ENCODE measurements at places on chromosomes 6 and 20.

GRCh38 chr6:162271922-162272321 is 455.6 kb downstream of the PRKN start:
- no peak for DNase-seq

DNA sequence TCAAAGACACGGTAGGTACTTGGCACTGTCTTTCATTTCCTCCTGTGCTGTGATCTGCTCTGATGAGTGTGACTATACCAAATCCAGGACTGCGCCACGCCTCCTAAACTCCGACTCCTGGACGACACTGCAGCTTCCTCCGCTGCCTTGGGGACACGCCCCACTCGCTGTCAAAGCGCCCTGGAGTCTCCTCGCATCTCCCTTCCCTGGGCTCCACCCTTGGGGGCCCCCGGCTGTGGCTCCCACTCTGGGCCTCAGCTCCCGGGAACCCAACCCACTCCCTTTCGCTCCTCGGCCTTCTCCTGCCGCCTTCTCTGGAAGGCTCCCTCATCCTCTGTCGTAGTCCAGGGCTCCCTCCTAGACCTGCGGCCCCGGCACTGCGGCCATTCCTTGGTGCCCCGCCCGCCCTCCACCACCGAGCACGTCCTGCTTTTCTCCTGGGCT is 61.2 kb downstream of the RSPH3 start:
- DNase-seq, result no peak

- DNase-seq, result no peak
Observed at GRCh38 chr6:77124604-77125003, 338.7 kb downstream of the HTR1B start.

- DNase-seq, result no peak
Observed at GRCh38 chr6:146287691-146288369, 255.8 kb upstream of the RAB32 start.

- no peak for DNase-seq
Observed at GRCh38 chr6:76250666-76251065, 178.2 kb upstream of the IMPG1 start.

DNA sequence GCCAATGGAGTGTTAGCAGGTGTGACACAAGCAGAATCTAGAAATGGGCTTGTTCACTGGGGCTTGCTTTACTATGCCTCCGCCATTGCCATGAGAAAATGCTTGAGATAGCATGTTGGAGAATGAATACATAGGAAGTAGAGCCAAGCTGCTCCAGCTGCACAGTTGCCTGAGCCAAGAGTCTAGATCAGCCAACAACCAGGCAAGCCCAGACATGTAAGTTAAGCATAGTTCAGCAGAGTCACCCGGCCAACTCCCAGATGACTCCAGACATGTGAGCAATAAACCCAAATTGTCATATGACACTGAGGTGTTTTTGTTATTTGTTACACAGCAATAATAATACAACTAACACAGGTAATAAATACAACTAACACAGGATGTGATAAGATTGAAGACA is 167.9 kb downstream of the HAO1 start:
- no peak for DNase-seq

- no peak for DNase-seq
Observed at GRCh38 chr6:110573136-110573535, 96.7 kb upstream of the SLC22A16 start.

- DNase-seq, result no peak
Observed at GRCh38 chr6:4665489-4666417, 110.5 kb upstream of the CDYL start.

GRCh38 chr6:14440940-14441781 is 323.6 kb downstream of the CD83 start:
- DNase-seq, result no peak

DNA sequence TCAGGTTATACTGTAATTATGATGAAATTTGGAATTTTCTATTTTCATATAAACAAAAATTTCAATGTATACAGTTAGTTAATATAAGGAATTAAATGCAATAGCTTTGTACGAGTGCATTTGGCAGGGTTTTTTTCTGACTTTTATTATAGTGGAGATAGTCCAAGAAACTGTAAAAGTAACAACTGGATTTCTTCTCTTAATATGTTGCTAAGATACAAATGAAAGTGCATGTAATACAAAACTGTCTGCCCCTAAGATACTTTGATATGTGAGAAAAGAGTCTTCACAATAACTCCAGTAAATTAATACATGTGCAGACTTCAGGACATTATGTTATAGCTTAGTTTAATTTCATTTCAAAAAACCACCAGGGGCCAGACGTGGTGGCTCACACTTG is 721.4 kb downstream of the CBLN4 start:
- no peak for DNase-seq

DNA sequence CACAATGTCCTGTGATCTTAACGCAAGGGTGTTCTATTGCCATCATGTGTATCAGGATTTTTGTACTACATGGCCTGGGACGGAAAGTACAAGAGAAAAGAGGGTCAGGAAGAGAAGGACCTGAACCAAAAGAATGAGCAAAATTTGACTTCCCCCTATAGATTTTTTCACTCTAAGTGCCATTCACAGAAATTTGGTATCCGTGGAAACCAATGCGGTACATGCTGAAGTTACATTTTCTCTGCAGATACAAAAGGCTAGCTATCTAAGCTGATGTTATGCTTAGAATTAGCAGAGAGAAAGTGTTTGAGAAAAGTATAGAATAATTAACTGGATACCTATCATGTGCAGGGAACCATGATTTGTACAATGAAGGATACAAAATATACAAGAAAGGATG is 12.4 kb upstream of the PDE7B start:
- no peak for DNase-seq

- no peak for DNase-seq
Observed at GRCh38 chr6:44668976-44669934, 281.7 kb downstream of the CDC5L start.

- DNase-seq, result no peak
Observed at GRCh38 chr6:168387426-168387825, 53.6 kb upstream of the SMOC2 start.

DNA sequence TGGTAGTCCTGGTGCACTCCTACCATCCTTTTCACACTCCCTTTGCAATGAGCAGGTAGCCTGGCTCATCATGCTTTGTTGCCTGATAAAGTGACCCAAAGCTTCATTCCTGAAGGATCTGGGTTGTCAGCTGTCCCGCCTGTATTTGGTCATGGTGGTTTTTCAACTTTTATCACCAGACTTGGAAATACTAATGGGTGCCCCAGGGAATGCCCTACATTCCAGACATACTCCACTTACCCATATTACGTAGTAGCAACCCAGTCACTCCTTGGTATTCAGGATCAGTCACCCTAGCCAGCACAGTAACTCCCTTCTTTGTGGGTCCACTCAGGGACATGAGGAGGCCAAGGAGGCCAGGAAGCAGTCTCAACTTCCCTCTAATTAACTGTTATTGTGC is 199.2 kb downstream of the MAFB start:
- no peak for DNase-seq

- no peak for DNase-seq
Observed at GRCh38 chr6:128630213-128630612, 109.8 kb upstream of the PTPRK start.

GRCh38 chr6:141210901-141211300 is 921.8 kb upstream of the GJE1 start:
- no peak for DNase-seq

DNA sequence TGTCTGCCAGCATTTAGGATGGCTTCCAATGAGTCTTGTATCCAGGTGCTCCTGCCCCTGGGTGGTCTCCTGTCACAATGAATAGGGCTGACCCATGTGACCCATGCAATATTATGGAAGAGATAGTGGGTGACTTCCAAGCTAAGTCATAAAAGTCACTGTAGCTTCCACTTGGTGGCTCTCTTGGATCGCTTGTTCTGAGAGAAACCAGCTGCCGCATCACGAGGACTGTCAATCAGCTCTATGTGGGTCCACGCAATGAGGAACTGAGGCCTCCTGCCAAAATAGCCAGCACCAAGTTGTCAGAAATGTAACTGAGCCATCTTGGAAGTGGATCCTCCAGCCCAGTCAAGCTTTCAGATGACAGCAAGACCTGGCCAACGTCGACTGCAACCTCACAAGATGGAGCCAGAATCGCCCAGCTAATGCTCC is 14.9 kb upstream of the MATN4 start:
- DNase-seq, result no peak

DNA sequence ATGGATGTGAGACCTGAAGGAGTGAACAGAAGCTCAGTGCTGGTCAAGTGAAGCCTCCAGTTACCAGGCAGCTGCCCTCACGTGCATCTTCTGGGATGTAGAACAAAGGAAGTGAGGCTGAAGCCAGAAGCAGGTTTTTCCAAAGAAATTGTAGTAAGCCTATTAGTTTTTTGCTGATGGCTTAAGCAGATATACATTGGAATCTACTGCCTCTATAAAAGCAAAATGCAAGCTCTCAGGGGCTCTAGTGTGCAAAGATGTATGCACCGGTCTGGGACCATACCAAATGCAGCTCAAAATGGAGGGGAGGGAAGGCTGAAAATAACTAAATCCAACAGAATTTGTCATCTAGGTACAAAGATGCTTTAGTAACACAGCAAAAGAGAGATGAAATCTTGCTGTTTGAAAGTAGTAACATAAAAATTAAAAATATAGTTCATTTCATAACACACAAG is 77.0 kb downstream of the DTNBP1 start:
- no peak for DNase-seq

DNA sequence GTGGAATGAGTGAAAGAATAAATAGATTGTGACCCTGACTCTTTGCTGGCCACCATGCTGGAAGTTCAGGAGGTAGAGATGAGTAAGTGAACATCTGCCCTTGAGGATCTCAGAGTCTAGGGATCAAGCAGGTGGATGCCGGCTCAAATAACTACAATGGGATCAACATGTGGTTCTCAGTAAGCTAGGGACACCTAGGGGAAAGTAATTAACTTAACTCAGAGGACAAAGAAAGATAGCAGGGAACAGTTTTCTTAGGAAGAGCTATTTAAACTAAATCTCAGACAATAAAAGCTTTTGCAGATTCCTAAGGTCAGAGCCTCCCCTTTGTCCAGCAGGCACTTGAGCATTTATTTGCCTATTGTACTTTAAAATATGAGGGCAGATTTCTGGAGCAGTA is 29.1 kb downstream of the SLC13A3 start:
- no peak for DNase-seq

DNA sequence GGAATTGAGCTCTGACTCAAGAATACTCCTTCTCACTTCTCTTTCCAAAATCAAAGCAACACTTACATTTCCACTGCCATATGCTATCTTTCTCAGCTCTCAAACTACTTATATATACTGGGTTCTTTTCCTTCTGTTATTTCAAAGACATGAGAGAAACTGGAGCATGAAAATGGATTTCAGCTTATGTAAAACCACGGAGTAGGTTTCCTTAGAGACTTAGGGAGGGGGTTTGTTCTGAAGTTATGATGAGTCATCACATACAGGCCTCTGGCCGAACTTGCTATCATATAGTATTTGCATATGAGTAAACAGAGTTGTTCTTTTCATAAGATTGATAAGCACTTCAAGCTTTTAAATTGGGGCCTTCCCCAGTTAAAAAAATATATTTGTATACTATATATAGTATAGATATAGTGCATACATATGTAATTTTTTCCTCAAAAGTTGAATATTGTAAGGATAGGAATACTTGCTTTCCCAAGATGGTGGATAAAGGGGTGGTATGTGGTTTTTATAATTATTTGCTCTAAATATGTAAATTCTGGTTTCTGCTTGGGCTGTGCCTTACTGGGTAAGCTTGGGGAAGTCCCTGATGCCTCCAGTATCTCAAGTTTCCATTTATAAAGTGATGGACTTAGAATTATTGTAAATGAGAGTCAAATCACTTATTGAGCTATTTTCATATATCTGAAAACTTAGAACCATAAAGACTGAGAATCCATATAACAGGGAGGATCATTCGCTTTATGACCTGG is 273.9 kb downstream of the RFPL4B start:
- no peak for DNase-seq

DNA sequence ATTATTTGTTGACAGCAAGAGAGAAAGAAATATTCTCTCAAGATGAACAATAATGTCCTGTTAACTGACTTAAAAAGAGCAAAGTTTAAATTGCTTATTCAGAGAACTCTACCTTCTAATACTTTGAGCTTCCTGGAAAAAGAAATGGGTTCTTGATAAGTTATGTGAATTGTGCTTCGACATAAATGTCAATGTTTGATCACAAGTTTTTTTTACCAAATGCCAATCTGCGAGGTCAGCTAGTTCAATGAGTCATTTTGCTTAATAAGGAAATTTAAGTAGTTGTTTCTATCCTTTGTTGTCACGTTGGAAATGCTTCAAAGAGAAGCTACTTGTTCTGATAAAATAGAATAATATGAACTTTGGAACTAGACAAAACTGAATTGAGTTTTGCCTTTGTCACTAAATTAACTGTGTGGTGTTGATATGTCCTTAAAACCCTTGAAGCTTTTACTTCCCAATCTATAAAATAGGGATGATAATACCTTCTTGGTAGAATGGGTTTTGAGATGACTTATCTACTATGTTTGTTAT is 642.1 kb upstream of the FLRT3 start:
- DNase-seq, result no peak
